Vagina (tissue), 2 donors: ENCODE measurements at places on chromosomes 13 and 19.
A peak's percentile ranks its signal among the peaks of the same experiment; 100 is the strongest.

- DNase-seq = no peak
- no peak overlapping the region for H3K27ac ChIP-seq
- H3K4me1 ChIP-seq = no peaks in the 10 kb centered on the region
- no peak overlapping the region for H3K4me3 ChIP-seq
- no peaks in the 10 kb centered on the region for H3K27me3 ChIP-seq
These were observed 399.1 kb upstream of the GPC6 start for GRCh38 chr13:92827503-92827902.

DNA sequence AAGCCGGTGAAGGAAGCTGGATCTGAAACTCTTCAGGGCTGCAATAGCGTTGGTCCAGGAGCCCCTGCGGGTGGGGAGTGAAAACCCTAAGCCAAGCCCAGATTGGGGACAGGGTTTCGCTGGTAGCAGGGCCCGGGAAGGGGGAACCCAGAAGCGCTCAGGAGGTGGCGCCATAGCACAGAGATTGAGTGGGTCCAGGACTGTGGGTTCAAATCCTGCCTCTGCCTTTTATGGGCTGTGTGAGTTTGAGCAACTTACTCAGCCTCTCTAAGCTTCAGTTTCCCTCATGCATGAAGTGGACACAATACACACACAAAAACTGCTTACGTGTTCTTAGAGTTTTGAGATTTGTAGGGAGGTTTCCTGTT is 8.3 kb upstream of the SYCN start:
- H3K4me1 ChIP-seq = no peaks in the 10 kb centered on the region
- H3K27ac ChIP-seq = no peak overlapping the region
- no peaks in the 10 kb centered on the region for H3K27me3 ChIP-seq
- no peak for DNase-seq

DNA sequence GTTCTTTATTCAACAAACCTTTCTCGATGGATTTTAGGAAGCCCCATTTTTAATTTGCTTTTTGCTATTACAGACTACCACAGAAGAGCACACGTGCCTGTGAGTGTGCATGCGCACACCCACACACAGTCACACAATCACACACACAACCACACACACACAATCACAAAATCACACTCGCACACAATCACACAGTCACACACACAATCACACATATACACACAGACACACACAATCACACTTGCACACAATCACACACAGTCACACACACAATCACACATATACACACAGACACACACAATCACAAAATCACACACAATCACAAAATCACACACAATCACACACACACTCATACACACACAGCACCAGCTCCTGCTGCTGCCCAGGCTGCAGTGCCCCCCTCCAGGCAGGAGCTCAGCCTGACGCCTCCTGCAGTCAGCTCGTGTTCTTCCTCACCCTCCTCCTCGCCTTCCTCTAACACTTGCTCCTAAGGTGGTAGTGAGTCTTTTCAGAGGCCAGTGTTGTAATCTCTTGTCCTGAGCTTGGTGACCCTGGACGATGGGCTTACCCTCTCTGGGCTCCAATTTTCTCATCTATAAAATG is 125.0 kb upstream of the SOX1 start:
- H3K36me3 ChIP-seq = no peaks in the 10 kb centered on the region
- H3K27ac ChIP-seq = no peak overlapping the region
- no peak for DNase-seq
- H3K27me3 ChIP-seq = no peaks in the 10 kb centered on the region

DNA sequence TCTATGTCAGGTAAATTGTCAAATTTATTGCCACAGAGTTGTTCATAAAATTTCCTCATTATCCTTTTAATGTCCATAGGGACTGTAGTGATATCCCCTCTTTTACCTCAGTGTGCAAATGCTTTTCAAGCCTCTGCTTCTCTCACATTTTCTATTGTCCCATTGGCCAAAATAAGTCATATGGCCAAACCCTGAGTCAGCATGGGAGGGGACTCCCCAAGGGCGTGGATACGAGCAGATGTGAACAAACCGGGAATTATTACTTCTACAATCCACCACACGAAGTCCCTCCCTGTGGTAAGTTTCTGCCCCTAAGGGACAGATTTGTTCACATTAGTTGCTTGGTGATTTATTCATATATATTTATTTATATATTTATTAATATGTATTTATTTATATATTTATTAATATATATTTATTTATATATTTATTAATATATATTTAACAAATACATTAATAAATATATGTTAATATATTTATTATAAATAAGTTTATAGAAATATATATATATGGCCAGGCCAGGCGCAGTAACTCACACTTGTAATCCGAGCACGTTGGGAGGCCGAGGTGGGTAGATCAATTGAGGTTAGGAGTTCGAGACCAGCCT is 20.1 kb upstream of the CAMSAP3 start:
- no peaks in the 10 kb centered on the region for H3K36me3 ChIP-seq
- H3K4me1 ChIP-seq = no peaks in the 10 kb centered on the region
- no peak overlapping the region for H3K4me3 ChIP-seq
- no peaks in the 10 kb centered on the region for H3K27me3 ChIP-seq
- no peak overlapping the region for H3K27ac ChIP-seq

DNA sequence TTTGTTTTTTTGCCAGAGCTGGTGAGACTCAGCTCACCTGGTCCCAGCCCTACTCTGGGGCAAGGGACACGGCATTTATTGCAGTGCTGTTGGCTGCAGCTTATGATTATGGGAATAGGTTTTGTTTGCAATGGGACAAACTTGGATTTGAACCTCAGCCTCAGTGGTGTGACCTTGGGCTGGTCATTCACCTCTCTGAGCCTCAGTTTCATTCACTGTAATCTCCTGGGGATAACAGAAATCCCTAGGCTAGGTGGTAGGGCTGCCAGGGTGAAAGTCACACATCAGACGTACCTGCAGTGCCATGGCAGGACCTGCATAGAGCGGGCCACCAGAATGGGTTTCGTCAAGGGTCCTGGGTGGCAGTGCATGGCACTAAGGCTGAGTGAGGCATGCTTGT is 73.7 kb upstream of the MEDAG start:
- no peak overlapping the region for H3K4me3 ChIP-seq
- H3K36me3 ChIP-seq = no peaks in the 10 kb centered on the region
- H3K27me3 ChIP-seq = no peaks in the 10 kb centered on the region
- H3K27ac ChIP-seq = no peak overlapping the region
- H3K4me1 ChIP-seq = peaks cover 15% of the 10 kb centered on the region

GRCh38 chr13:108419768-108420167 is 150.2 kb downstream of the TNFSF13B start:
- no peak overlapping the region for H3K4me3 ChIP-seq
- no peak for DNase-seq

- H3K4me1 ChIP-seq = no peaks in the 10 kb centered on the region
- DNase-seq = no peak
- H3K27me3 ChIP-seq = no peaks in the 10 kb centered on the region
These were observed 5.6 kb downstream of the C5AR1 start for GRCh38 chr19:47315125-47315821.

DNA sequence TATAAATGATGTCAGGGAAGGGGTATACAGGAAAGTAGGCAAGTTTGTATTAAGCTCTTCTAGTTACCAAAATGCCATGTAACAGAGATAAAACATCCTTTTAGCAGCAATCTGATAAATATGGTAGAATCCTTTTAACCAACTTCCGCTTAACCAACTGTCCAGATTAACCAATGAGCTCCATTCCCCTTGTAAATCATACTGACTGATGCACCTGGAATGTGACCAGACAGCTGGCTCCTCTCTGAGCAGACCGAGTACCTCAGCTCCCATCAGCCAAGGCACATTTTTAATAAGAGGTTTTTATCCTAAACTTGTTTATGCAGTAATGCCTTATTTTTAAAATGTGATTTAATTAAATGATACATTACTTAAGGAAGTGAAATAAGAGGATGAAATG is 66.4 kb downstream of the KLF12 start:
- H3K36me3 ChIP-seq = no peaks in the 10 kb centered on the region
- no peaks in the 10 kb centered on the region for H3K27me3 ChIP-seq
- H3K27ac ChIP-seq = no peak overlapping the region
- H3K4me3 ChIP-seq = no peak overlapping the region
- peaks cover 13% of the 10 kb centered on the region for H3K4me1 ChIP-seq
- no peak for DNase-seq

DNA sequence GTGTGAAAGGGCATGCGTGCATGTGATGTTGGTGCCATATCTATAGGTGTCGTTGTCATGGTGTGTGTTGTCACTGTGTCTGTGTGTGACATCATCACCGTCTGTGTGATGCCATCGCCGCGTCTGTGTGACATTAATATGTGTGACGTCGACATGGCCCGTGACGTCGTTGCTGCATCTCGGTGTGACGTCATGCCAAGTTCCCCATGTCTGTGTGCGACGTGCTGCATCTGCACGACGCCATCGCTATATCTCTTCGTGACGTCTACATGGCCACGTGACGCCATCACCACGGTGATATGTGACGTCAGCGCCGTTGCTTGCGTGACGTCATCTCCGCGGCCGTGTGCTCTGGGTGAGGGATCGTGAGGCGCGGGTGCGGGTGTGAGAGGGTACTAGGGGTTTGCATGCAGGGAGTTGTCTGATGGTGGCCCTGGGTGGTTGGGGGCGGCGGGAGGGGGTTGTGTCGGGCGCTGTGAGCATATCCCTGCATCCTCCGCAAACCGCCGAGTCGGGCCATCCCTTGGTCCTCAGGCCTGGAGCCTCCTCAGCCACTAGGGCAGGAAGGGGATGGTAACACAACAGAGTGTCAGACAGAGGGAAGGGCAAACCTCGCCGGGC is 14.6 kb downstream of the GTPBP3 start:
- H3K27me3 ChIP-seq = no peaks in the 10 kb centered on the region
- no peak overlapping the region for H3K4me3 ChIP-seq
- no peaks in the 10 kb centered on the region for H3K36me3 ChIP-seq
- peaks cover 41% of the 10 kb centered on the region for H3K4me1 ChIP-seq
- no peak overlapping the region for H3K27ac ChIP-seq

DNA sequence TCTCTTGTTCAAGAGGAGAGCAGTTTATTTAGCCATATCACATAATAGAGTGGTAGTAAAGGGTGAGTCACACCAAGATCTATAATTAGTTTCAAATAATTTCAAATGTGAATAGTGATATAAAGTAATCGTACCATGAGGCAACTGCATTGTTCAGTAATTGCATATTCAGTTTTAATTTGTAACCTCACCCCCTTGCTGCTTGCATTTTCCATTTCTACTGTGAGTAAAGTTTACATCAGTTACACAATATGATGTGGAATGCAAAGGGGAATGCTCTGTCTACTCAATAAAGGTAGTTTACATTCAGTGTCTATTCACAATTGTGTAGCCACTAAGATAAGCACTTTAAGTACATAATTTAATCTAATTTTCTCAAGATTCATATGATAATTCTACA is 1695.7 kb upstream of the SPRY2 start:
- DNase-seq = no peak
- no peaks in the 10 kb centered on the region for H3K36me3 ChIP-seq

GRCh38 chr19:7450243-7451223 is 38.3 kb downstream of the PEX11G start:
- H3K4me3 ChIP-seq = no peak overlapping the region
- H3K27ac ChIP-seq = no peak overlapping the region
- no peaks in the 10 kb centered on the region for H3K4me1 ChIP-seq
- H3K36me3 ChIP-seq = peaks cover 72% of the 10 kb centered on the region

DNA sequence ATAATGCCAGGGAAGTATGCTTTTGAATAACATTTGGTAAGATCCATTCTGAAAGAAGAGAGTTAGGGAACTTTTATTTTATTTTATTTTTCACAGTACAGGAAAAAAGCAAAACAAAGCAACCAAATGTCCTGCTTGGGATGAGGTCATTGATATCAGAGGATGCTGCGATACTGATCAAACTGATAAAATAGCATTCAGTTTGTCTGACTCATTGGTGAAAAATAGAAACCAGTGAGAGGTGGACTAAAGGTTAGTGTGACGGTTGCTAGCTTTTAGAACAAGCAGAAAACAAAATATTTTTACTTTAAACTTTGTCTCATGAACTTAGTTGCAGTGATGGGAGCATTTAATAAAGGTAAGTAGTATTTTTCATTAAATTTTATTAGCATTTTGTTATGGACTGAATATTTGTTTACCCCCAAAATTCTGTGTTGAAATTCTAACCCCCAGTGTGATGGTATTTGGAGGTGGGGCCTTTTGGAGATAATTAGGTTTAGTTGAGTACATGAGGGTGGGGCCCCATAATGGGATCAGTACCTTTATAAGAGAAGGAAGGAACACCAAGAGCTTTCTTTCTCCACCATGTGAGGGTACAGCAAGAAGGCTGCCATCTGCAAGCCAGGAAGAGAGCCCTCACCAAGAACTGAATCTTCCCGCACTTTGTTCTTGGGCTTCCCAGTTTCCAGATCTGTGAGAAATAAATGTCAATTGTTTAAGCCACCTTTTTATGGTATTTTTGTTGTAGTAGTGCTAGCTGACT is 37.3 kb downstream of the ITGBL1 start:
- no peak overlapping the region for H3K27ac ChIP-seq
- H3K4me3 ChIP-seq = no peak overlapping the region
- DNase-seq = no peak
- H3K4me1 ChIP-seq = no peaks in the 10 kb centered on the region
- H3K36me3 ChIP-seq = no peaks in the 10 kb centered on the region
- H3K27me3 ChIP-seq = no peaks in the 10 kb centered on the region

DNA sequence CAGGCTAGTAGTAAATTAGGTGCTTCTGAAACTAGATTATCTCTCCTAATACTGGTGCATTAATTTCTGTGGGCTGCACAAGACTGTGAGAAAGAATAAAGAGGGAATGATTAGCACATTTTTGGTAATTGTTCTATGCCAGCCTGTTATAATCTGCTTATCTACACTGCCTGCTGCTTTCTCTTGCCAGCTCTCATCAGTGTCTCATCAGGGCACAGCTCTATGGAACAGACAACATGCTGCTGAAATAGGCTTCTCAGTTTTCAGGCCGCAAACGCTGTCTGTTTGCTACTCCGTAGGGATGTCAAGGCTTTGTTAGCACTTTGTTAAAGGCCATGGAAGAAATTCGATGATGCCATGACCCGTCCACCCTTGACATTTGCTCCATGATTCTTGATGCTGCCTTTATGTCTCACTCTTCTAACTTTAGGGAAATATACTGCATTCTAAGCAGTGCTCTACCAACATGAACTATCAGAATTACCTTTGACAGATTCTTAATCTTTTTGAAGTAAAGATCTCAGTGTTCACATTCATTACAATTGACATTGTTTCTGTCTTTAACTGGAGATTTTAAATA is 84.0 kb upstream of the PRR20A start:
- no peaks in the 10 kb centered on the region for H3K27me3 ChIP-seq
- H3K27ac ChIP-seq = no peak overlapping the region
- H3K36me3 ChIP-seq = no peaks in the 10 kb centered on the region
- no peak overlapping the region for H3K4me3 ChIP-seq

DNA sequence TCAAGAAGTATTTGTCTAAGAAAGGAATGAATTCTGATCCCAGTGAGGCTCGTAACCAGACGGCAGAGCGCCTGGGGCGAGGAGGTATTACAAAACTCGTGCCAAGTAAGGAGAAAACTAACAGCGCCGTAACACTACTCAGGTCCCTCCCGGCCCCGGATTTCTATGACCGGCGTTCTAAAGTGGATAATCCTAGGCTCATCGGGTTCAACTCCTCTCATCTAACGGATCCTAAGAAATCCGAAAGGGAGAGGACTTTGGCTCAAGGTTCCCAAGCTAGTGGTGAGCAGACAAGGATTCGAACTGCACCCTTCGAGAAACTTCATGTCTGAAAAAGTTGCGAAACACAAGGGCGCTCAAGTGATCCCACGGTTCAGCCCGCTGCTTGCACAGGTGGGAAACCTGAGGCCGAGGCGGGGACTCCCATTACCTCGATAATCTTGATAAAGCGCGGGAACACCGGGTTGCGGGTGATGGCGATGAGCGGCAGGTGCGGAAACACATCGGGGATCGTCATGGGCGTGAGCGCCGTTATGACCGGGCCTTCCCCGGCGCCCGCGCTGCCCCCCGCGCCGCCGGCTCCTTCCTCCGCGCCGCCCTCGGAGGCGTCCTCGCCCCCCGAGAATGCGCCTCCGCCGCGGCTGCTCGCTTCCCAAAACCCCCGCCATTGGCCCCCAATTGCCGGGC is 529 bp downstream of the LONP1 start:
- no peak for DNase-seq
- H3K27me3 ChIP-seq = no peaks in the 10 kb centered on the region
- no peaks in the 10 kb centered on the region for H3K36me3 ChIP-seq
- H3K27ac ChIP-seq = peak overlapping the region; percentile 93
